ENCODE measurements at places on chromosomes 5 and 9. TPM values are rescaled to one million over a fixed set of nuclear protein-coding genes. Genes with fewer than 3 reads are reported as not detected.
A peak's percentile ranks its signal among the peaks of the same experiment; 100 is the strongest.

GRCh38 chr9:134412298-134412711 lies 86.0 kb downstream of the RXRA start:
- DNase-seq, result no peak

DNA sequence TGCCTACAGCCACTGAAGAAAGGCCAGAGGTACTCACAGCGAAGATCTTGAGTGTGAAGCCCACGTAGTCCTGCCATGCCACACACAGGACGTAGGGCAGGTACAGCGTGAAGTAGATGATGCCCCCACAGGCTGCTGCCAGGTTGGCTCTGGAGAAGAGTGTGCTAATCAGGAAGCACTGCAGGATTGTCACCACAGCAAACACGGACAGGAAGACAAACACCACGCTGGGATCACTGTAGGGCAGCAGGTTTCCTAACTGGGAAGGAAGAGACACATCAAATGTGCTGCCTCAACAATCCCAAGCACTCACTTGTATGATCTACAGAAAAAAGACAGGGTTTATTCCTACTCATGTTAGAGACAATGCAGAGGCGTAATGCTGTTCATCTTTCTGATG lies 63.0 kb downstream of the NIPSNAP3B start:
- DNase-seq, result no peak

GRCh38 chr9:133850161-133850560 lies 112.0 kb upstream of the SARDH start:
- no peak for DNase-seq

Gene PCDHAC1
- total RNA-seq, result not detected

GRCh38 chr5:166784545-166785078 lies 1506.8 kb upstream of the WWC1 start:
- DNase-seq, result no peak

Gene NTMT1
- 37.9 TPM for total RNA-seq

DNA sequence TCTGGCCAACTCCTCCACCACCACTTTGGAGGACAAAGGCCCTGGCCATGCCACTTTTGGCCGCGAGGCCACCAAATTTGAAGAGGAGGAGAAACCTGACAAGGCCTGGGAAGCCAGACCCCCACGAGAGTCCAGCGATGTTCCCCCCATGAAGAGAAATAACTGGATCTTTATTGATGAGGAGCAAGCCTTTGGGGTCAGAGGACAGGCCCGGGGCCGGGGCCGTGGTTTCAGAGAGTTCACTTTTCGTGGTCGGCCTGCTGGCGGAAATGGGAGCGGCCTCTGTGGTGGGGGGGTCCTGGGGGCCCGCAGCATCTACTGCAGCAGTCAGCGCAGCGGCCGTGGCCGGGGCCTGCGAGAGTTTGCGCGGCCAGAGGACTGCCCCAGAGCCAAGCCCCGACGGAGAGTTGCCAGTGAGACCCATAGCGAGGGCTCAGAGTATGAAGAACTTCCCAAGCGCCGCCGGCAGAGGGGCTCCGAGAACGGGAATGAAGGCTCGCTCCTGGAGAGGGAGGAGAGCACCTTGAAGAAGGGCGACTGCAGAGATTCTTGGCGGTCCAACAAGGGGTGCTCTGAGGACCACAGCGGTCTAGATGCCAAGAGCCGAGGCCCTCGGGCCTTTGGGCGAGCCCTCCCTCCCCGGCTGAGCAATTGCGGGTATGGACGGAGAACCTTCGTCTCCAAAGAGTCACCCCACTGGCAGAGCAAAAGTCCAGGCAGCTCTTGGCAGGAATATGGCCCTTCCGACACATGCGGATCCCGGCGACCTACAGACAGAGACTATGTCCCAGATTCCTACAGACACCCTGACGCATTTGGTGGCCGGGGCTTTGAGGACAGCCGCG lies 27.4 kb upstream of the POMT1 start:
- no peak for DNase-seq

Gene EPB41L4B
- total RNA-seq, result 5.9 TPM

DNA sequence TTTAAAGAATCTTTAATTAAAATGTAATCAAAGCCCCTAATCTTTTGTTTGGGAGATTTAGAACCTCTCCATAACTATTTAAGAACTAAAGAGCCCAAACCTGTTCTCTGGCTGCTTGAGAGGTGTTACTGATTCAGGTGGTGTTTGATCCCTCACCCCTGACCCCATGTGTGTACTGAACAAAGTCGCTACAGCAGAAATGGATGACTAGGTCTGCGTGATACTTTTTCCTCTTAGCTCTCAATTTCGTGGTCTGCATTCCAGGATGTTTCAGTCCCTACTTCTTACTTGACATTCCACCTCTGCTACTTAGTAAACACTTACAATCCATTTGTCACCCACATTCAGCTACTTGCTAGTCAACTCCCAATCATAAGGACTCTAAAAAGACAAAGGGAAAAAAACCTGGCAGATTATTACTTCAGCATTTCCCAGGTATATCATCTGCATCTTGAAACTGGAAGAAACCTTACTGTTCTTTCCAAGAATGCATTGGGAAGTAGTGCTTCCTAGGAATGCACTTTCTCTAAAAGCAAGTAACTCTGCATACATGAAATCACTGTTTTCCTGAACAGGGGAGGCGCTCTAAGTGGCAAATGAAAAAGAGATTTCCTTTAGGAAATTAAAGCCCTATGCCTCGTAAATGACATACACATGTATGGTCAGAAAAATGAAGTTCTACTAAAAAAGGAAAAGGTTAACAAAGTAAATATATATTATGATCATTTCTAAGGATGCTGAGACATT lies 1091.6 kb downstream of the PTPRD start:
- no peak for DNase-seq

GRCh38 chr5:34057118-34057517 lies 14.1 kb upstream of the C1QTNF3 start:
- no peak for DNase-seq

- no peak for DNase-seq
Observed at GRCh38 chr9:82122731-82123130, 134.2 kb downstream of the SPATA31D1 start.

- peak; percentile 39 for DNase-seq
Observed at GRCh38 chr9:32502464-32502863, 23.5 kb downstream of the RIGI start.

Gene FOXD4L5
- total RNA-seq, result not detected

DNA sequence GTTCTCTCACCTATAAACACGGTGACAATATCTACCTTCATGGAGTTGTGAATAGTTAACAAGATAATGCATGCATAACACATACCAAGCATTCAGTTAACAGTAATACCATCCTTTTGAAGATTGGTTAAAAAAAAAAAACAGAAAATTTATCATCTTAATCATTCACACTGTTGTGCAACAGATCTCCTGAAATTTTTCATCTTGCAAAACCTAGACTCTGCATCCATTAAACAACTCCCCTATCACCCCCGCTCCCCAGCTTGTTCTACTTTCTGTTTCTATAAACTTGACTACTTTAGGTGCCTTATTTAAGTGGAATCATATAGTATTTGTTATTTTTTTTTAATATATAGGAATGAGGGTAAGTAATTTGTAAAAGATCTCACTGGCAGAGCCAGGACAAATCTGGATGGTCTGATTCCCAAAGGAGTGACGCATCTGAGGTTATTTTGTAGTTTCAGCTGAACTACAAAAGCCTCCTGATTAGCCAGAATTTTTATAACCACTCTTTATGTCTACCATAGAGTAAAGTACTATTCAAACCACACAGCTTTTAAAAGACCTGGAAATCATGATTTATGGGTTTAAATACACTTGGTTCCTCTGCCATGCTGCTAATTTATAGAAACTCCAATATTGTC lies 93.0 kb downstream of the FANCC start:
- no peak for DNase-seq

DNA sequence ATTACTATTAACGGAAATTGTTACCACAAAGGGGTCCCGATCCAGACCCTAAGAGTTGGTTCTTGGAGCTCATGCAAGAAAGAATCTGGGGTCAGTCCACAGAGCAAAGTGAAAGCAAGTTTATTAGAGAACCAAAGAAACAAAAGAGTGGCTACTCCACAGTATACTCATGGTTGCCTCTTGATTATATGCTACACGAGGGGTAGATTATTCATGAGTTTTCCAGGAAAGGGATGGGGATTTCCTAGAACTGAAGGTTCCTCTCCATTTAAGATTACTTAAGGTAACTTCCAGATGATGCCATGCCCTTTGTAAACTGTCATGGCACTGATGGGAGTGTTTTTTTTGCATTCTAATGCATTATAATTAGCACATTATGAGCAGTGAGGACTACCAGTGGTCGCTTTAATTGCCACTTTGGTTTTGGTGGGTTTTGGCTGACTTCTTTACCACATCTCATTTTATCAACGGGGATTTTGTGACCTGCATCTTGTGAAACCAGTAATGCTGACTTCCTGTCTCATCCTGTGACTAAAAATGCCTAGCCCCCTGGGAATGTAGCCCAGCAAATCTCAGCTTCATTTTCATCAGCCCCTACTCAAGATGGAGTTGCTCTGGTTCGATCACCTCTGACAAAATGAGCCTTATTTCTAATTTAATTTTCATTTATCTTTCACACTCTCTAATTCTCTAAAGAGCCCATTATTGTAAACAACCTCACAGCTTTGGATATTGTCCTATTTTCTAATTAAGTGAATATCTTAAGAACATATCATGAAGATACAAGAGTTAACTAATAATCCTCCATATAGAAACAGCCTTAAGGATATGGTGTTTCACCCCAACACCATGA lies 336.3 kb downstream of the RASEF start:
- DNase-seq, result no peak

Gene SPATA31C1
- 0.14 TPM for total RNA-seq

Gene KIF24
- 5.2 TPM for total RNA-seq

- no peak for DNase-seq
Observed at GRCh38 chr9:13431692-13432091, 152.2 kb upstream of the MPDZ start.

Gene RGS14
- total RNA-seq, result 17.1 TPM

GRCh38 chr9:14909601-14909960 lies 647 bp downstream of the FREM1 start:
- DNase-seq, result no peak

DNA sequence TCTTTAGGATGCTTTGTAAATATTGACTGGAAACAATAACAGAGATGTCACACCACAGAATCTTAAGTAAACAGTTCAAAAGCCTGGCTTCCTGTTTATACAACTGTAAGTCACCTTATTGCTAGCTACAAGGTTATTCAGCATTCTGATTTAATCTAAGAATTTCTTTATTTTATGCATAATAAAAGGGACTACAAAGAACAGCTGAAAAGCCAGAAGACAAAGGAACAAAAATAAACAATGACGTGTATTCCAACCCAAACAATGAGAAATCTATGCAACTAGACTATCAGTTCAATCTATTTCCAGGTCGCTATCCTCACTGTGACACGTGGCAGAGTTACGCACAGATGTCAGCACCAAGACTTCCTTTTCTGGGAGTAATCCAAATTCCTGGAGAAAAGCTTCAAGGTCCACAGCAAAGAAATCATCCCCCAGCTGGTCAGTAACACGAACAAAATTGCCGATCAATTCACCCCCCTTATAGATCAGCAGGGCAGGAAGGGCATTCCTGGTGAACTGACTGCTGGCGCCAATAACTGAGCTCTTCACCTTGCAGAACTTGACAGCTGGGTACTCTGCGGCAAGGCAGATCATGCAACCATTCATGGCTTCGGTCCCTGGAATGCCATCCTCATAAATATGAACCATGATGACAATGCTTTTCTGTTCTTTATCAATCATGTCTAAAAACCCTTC lies 8.4 kb downstream of the PDCL start:
- no peak for DNase-seq

Gene FAM163B
- total RNA-seq, result not detected

- DNase-seq, result no peak
Observed at GRCh38 chr9:115357821-115358220, 239.9 kb upstream of the TNC start.

Gene CRHBP
- not detected for total RNA-seq
